ENCODE measurements at places on chromosomes 7 and 10. TPM values are rescaled to one million over a fixed set of nuclear protein-coding genes. Genes with fewer than 3 reads are reported as not detected.

DNA sequence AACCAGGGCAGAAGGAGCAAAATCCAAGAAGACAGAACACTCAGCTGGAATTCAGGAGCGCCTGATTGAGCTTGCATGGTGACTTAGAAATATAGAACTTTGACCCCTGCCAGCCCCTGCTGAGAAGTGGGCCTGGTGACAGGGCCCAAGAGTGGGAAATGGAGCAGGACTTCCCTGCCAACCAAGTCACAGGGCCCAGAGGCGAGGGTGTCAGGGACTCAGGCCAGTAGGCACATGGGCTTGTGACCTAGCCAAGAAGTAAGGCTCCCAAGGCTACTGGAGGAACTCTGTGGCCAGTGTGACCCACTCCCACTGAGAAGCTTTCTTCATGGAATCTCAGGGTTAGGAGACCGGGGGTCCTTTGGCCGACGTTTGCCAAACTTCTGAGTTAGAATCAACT lies 31.9 kb downstream of the LRRC20 start:
- DNase-seq = no peak

DNA sequence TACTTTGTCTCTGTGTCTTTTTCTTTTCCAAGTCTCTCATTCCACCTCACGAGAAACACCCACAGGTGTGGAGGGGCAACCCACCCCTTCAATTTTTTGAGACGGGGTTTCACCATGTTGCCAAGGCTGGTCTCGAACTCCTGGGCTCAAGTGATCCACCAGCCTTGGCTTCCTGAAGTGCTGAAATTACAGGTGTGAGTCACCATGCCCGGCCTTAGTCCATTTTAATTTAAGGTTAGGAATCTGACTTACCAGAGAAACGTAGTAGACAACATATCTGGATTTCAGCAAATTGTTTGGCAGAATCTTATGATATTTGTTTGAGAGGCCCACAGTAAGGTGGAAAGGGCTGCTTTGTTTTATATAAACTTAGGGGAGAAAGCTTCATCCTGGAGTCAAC lies 3.2 kb upstream of the NFKB2 start:
- DNase-seq = no peak

DNA sequence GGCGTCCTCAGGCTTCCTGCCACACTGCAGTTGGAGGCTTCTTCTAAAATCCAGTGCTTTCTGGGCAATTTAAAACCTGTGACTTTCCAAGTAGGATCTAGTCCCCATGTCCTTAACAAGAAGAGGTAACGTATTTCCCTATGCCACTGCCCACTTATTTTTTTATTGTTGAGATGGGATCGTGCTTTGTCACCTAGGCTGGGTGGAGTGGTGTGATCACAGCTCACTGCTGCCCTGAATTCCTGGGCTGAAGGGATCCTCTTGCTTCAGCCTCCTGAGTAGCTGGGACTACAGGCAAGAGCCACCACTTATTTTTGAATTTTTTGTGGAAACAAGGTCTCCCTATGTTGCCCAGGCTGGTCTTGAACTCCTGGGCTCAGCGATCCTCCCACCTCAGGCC lies 63.4 kb downstream of the DAGLB start:
- DNase-seq = no peak

DNA sequence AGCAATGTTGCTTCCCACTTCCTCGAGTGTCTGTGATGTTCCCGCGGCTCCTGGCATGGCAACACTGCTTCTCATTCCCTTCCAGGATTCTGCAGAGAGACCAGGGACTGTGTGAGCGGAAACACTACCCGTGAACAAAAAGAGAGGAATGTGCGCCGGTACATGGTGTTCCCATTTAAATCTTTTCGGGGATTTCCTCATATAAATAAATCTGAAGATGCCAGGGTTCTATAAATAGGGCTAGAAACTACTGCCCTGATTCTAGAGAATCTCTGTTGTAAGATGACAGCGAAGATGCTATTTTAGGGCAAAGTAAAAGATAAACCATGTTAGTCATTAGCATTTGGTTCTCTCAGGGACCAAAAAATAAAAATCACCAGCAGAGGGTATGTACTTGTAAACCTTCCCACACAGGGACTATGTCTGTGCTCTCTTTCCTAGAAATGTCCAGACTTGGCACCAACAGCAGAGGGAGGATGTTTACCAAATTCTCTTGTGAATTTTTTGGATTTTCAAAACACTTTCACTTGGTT lies 92.2 kb upstream of the DDC start:
- no peak for DNase-seq

DNA sequence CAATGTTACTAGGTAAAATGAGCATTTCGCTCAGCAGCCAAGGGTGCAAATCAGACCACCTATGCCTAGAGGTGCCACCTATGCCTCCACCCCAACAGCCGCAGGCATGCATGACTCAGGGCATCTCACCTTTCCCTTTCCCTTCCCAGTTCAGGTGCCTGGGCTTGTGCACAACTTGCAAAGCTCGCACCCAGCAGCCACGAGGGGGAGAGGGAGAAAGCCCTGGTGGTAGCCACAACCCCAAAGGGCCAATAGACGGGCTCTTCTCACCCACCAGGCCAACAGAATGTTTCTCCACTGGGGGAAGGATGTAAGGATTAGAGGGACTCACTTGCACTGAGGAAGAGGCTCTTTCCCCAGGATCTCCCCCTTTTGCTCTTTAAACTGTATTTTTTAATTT lies 462.3 kb upstream of the PCDH15 start:
- DNase-seq = no peak

DNA sequence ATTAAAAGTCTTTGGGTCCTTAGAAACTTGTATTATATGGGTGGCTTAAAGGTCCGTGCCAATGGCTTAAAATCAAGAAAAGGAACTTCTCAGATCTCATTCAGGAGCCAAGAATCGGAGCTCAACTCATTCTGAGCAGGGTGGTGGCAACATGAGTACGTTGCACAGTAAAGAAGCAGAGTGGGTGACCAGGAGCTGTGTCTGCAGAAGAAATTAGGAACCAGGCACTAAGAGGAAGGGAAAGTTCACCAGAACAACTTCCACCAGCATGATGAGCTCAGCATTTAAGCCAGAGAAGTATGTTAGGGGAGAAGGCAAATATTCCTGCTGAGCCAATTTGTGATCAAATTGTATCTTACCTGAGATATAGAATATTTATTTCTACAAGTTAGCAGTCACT lies 236.0 kb upstream of the NRP1 start:
- DNase-seq = no peak

DNA sequence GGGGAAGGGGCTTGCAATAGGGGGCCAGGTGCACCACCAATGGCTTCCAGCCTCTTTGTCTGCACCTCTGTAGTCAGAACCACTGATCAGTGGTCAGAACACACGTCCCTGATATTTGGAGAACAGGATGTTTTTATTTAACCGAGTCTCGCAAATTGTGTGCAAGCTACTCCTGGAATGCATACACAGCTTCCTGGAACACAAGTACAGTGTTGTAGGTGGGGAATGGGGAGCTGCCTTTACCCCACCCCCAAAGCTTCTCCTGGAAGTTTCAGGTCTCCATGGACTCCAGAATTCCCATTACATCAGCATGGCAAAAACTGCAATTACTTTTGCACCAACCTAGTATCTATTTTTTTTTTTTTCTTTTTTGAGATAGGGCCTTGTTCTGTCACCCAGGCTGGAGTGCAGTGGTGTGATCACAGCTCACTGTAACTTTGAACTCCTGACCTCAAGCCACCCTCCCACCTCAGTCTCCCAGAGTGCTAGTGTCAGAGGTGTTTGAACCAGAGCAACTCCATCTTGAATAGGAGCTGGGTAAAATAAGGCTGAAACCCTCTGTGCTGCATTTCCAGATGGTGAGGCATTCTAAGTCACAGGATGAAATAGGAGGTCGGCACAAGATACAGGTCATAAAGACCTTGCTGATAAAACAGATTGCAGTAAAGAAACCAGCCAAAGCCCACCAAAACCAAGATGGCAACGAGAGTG lies 374.0 kb downstream of the CALN1 start:
- DNase-seq = no peak

DNA sequence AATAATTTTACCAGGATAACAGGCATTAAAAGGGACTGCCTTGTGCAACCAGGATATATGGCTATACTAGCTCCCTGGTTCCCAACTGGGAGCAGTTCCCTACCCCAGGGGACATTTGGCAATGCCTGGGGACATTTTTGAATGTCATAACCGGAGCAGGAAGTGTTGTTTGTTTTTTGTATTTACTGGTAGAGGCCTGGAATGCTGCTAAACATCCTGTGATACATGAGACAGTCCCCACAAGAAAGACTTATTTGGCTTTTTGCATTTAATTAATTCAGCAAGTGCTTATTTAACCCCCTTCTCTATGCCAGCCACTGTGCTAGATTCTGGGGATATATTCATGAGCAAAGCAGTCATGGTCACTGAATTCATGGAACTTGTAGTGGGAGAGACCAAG lies 181.2 kb downstream of the BBS9 start:
- DNase-seq = no peak

DNA sequence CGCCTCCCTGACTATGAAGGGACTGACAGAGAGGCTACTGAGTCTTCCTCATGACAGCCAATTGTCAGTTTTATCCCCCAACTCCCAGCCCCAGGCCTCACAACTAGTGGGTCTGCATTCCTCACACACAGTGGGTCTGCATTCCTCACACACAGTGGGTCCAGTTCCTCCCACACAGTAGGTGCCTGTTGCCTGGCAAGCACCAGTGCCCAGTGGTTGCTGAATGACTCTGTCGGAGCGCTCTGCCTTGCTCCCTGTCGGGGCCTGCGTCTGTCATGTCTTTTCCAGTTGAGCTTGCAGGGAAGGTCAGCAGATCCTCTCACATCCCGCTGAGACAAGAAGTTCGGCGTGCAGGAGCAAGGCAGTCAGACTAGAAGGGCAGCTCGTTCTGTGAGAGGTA lies 590.0 kb upstream of the MKI67 start:
- no peak for DNase-seq

DNA sequence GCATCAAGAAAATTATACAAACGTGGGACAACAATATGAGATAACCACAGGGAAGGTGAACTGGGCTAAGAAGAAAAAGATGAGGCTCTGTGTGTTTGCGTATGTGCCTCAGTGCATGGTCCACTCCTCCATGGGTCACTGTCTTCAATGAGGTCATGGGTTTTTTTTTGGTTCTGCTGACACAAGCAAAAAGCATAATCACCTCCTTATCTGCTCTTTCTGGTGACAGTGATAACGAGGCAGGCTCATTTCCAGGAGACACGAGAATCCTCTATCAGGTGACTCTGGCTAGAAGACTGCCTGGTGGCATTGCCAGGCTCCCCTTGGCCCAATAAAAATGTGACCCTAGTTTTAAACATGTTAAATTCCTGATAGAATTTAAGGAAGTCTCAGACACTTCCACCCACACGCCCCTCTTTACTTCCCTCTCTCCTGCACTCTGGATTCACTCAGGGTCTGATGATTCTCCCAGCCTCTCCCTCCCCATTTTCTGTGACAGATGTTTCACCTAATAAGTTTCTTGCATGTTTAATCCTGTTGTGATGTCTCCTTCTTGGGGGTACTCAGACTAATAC lies 35.3 kb upstream of the CDCA7L start:
- no peak for DNase-seq

GRCh38 chr7:38796626-38797501 lies 112.1 kb downstream of the VPS41 start:
- DNase-seq = peak; percentile 40

GRCh38 chr7:87416682-87417587 lies 58.5 kb downstream of the ABCB4 start:
- DNase-seq = peak; percentile 66

GRCh38 chr7:38120076-38120475 lies 58.0 kb upstream of the STARD3NL start:
- no peak for DNase-seq

DNA sequence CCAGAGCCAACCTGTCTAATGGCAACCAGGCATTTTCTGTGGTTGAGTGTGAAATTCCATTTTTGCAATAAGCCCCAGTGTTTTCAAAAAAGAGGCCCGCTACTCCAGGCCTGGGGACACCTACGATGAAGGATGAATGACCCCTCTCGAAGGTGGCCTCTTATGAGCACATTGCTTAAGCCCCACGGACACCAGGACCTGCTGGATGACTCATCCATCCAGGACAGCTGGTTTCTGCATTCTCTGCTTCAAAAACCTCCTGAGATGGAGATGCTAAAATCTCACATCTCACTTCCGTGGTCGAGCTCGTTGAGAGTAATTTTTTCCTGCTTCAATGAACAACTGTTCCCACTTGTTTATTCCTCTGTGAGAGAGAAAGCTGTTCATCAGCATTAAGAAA lies 150.2 kb upstream of the FZD8 start:
- no peak for DNase-seq

GRCh38 chr10:7532723-7533498 lies 122.1 kb upstream of the SFMBT2 start:
- no peak for DNase-seq

DNA sequence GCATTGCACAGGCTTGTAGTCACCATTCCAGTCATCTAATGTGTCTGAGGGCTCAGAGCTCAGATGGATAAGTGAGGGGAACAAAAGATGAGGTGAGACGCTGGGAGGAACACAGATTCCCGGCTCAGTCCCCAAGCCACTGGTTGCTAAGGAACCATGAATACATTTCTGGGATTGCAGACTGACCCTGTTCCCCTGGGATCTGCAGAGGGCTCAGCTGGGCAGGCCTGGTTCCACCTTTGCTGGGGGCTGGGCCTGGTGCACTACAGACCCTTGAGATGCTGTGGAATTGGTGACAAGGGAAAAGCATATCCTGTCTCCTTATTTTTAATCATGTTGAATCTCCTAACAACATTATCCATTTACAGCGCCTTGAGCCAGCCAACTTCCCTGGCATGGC lies 19.2 kb downstream of the ELFN1 start:
- DNase-seq = no peak

GRCh38 chr10:74862625-74863024 lies 36.2 kb downstream of the KAT6B start:
- no peak for DNase-seq

DNA sequence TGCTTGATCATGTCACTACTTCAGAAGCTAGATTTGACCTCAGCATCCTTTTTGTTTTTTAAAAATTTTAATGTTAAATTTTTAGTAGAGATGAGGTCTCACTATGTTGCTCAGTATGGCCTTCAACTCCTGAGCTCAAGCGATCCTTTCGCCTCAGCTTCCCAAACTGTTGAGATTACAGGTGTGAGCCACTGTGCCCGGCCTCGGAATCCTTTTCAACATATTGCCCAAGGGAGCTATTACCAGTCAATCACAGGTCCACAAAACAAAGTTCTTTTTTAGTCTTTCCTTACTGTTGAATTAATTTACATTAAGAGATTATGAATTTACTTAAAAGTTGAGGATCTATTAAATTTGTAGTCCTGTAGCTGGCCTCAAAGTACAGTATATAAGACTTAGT lies 37.7 kb downstream of the CCSER2 start:
- DNase-seq = no peak

GRCh38 chr7:88361357-88361756 lies 54.7 kb upstream of the STEAP4 start:
- DNase-seq = no peak

TBXAS1 gene
- total RNA-seq = 4.8 TPM

SPRN gene
- total RNA-seq = not detected

SPDYE9 gene
- total RNA-seq = not detected

TMEM130 gene
- total RNA-seq = not detected

CCZ1B gene
- 82.4 TPM for total RNA-seq

HOXA2 gene
- total RNA-seq = not detected

TMEM176A gene
- not detected for total RNA-seq

MAD1L1 gene
- 47.8 TPM for total RNA-seq

MBLAC1 gene
- total RNA-seq = 2.3 TPM

SFTPA1 gene
- total RNA-seq = not detected

Data from activated CD4-positive, alpha-beta memory T cell treated with anti-CD3 and anti-CD28 coated beads for 36 hours (primary cell).